ENCODE measurements at places on chromosomes 1 and 21.
A peak's percentile ranks its signal among the peaks of the same experiment; 100 is the strongest.

GRCh38 chr1:203038891-203039608 is 12.8 kb downstream of the PPFIA4 start:
- DNase-seq = peak; percentile 64

DNA sequence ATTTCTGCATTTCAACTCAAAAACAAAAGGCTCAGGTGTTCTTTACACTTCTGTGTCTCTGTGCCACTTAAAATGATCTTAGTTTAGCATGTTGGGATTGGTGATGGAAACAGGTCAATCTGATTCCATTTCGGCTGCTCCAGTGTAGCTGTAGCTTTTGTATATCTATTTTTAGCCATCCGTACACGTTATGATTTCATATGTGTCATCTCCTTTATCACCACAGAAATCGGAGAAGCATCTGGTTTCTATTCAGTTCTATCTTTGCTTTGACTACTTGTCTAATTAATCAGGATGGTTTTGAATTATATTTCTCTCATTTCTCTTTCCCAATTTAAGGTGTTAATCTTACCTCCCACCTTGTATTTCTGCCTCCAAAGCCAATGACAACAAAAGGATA is 41.1 kb downstream of the RGS21 start:
- no peak for DNase-seq

GRCh38 chr1:93783876-93784275 is 95.1 kb downstream of the DNTTIP2 start:
- DNase-seq = no peak

GRCh38 chr21:15713412-15713811 is 16.4 kb upstream of the USP25 start:
- DNase-seq = no peak

DNA sequence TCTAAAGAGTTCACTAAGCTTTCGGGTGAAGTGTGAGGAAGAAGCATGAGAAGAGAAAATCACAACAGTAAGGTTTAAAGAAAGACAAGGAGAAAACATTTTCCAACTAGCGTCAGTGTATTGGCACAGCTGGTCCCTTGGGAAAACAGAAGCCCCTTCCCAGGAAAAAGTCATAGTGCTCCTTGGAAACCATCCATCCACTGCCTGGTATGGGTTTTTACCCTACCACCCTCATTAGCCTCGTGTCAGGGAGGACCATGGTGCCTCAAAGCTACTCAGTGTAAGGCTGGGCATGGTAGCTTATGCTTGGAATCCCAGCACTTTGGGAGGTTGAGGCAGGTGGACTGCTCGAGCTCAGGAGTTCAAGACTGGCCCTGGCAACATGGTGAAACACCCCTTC is 12.7 kb downstream of the AADACL4 start:
- DNase-seq = no peak

GRCh38 chr1:35646043-35646442 is 4.7 kb upstream of the PSMB2 start:
- DNase-seq = no peak

DNA sequence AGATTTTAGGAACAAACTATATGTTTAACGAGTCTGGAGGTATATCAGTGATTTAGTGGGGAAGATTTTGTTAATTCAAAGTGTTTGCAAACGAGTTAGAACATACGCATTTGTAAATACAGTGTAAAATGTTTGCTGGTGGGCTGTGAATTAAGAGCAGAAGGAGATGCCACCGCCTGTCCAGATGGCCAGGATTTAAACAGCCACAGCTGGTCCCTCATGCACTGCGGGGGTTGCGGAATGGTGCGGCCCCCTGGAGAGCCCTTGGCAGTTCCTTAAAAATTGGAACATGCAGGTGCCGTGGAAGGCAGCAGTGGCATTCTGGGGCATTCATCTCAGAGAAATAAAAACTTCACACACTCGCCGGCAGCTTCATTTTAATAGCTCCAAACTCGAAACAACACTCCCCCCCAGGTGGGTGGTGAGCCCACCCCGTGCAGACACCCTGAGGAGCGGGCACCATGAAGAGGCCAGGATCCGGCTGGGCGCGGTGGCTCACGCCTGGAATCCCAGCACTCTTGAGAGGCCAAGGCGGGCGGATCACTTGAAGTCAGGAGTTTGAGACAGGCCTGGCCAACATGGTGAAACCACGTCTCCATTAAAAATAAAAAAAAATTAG is 3.5 kb upstream of the C1orf159 start:
- peak; percentile 53 for DNase-seq

GRCh38 chr1:117611894-117612483 is 6.1 kb downstream of the TENT5C start:
- DNase-seq = no peak

DNA sequence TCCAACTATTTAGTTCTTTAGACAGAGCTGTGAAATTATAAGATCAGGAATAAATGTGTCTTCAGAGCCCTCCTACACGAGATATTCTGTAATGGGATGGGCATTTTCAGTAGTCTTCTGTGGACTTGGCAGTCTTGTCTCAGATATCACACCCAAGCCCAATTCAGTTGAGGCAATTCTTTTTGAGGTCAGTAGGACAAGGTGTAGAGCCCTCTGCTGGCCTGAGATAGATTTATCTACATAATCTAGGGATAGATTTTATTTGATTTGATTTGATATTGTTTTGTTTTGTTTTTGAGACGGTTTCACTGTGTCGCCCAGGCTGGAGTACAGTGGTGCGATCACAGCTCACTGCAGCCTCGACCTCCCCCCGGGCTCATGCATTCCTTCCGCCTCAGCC is 77.5 kb downstream of the FMN2 start:
- no peak for DNase-seq

GRCh38 chr1:205049479-205049878 is 6.5 kb downstream of the CNTN2 start:
- DNase-seq = no peak

- no peak for DNase-seq
Measured at GRCh38 chr21:39809936-39810335, 57.3 kb upstream of the PCP4 start.

DNA sequence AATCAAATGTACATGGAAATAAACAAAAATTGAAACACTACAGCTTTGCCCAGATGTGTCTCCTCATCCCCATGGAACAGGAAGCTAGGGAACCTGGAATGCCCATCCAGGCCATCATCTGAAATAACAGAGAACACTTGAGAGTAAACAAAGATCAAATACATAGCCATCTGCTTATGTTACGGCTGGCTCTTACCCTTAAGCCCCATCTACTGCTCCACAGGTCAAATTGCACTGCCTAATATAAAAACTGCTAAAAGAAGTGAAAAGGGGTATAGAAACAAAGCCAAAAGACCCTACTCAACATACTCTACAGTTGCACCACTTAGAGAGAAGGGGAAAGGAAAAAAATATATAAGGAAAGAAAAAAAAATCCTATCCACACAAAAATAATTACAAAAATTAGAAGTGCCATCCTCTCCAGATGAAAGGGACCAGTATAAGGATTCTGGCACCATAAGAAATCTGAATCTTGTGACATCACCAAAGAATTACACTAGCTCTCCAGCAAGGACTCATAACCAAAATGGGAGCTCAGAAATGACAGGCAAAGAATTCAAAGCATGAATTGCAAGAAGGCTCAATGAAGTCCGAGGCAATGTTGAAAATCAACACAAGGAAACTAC is 26.9 kb downstream of the OR6Y1 start:
- no peak for DNase-seq

DNA sequence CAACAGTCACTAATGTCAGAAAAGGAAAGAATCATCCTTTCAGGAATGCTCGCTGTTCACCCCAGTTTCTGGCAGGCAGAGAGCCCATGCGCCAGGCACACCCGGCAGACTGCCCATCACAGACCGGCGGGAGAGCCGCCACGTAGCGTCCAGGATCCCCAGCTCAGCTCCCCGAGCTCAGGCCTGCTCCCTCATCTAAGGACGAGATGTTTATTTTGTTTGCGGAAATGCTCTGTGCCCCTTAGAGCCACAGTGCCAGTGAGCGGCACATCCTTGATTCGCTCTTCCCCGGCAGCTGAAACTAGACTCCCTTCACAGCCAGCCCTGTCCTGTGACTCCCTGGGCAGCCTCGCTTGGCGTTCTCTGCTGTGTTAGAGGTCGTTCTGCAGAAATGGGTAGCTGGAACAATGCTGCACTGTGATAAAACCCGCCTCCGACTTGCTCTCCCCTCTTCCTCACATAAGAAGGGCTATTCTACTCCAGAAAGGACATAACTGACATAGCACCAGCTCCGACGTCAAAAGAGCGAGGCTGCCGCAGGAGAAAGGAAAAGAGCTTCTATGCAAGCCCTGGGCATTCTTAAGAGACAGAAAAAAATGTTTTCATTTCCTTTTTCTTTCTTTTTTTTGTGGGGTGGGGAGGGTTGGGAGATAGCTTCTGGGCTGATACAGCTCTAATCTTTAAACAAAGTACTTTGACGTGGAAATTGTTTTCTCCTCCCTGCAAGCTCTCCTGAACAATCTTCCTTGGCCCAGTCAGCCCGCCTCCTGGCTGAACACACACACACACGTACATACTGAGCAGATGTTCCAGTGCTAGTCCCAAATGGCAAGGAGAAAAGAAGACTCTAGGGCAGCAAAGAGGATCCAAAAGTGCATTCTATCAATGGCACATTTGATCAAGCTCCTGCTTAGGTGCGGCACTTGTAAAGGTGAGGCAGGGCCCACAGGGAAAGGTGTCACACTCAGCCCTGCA is 37.2 kb downstream of the MRAP start:
- no peak for DNase-seq

DNA sequence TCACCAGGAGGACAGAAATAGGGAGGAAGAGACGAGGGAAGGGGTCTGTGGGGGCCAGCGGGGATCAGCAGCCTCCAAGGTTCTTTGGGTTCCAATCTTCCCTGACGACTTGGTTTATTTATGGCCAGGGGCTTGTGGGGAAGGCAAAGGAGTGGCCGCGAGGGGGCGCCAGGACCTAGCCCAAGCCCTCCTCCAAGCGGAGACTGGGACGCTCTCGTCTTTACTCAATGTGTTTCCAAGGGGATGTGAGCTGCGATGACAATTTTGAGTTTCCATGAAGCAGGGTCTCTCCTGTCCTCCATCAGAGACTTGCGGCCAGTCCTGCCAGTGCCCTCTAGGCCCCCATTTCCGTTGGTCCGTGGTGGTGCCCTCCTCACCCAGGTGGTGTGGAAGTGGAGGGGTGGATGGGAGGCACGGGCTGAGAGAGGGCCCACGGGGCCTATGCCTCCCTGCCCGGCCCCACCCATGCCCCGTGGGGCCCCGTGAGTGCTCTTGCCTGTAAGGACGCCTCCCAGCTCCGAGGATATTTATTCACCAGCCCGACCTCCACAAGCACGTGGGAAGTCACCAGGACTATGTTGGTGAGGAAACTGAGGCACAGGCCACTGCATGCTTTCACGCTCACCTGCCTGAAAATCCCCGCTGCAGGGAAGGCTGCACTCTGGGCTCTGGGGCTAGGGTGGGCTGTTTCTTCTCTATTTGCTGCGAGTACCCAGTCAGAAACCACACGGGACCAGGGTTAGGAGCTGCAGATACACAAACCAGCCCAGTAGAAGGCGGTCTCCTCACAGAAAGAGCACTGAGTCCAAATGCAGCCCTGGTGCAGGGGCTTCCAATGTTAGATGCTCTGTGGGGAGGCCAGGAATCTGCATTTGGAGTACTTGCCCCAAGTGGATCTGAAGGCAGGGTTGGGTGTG is 26.5 kb downstream of the DMRTB1 start:
- peak; percentile 94 for DNase-seq

GRCh38 chr1:27603309-27603680 is 649 bp downstream of the AHDC1 start:
- peak; percentile 91 for DNase-seq

DNA sequence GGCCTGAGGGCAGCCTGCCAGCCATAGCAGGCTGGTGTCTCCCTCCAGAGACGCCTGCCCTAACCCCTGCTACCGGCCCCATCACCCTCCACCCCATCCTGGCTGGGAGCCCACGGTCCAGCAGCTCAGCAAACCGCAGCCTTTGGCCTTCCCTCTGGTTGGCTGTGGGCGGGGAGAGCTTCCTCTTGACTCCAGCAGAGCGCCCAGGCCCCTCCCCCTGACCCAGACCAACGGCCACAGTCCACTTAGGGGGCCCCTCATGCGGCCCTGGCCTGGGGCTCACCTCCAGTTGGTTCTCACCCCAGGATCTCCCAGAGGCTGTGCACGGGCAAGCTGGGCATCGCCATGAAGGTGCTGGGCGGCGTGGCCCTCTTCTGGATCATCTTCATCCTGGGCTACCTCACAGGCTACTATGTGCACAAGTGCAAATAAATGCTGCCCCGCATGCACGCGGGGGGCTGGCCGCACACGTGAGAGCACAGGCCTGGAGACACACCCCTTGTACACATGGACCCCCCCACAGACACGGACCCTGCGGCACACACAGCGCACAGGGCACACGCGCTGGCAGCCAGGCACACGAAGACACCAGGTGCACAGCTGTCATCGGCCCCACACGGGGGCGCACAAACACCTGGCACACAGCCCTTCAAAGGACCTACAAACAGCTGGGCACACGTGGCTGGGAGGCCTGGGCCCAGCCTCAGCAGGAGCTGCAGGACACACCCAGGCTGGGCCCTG is 3.1 kb downstream of the SMIM1 start:
- peak; percentile 57 for DNase-seq

DNA sequence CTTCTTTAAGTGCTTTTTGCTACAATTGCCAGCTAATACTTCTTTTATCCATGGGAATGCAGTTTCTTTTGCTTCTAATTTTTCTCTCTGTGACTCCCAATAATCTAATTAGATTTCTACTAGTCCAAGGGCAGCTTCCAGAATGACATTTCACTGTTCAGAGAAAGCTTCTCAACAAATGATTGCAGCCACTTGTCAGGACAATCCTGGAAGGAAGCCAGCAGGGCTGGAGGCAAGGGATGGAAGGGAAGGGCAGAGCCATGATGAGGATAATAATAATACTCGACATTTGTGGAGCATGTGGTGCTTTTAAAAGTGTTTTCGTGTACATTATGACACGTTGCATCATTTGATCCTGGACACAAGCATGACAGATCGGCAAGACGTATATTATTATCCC is 19.4 kb downstream of the F11R start:
- no peak for DNase-seq

DNA sequence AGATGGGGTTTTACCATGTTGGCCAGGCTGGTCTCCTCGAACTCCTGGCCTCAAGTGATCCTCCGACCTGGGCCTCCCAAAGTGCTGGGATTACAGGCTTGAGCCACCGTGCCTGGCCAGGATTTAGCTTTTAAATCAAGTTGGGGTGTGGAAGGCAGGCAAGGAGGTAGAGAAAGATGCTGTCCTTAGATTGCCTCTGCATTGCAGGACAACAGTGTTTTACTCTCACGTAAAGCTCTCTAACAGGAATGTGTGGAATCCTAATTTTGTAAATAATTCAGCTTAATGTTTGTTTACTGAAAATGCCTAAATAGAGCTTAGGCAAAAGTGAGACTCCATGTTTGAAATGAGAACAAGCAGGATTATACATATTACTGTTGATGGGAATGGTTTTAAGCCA is 29.5 kb upstream of the TGFB2 start:
- DNase-seq = no peak

- DNase-seq = peak; percentile 68
Measured at GRCh38 chr1:38050397-38051078, 3.9 kb upstream of the POU3F1 start.

- DNase-seq = peak; percentile 75
Measured at GRCh38 chr1:51234721-51235425, 1.2 kb upstream of the RNF11 start.

Measured in upper lobe of left lung (tissue), 6 donors.